ENCODE measurements at places on chromosomes 13 and 19. TPM values are rescaled to one million over a fixed set of nuclear protein-coding genes. Genes with fewer than 3 reads are reported as not detected.

DNA sequence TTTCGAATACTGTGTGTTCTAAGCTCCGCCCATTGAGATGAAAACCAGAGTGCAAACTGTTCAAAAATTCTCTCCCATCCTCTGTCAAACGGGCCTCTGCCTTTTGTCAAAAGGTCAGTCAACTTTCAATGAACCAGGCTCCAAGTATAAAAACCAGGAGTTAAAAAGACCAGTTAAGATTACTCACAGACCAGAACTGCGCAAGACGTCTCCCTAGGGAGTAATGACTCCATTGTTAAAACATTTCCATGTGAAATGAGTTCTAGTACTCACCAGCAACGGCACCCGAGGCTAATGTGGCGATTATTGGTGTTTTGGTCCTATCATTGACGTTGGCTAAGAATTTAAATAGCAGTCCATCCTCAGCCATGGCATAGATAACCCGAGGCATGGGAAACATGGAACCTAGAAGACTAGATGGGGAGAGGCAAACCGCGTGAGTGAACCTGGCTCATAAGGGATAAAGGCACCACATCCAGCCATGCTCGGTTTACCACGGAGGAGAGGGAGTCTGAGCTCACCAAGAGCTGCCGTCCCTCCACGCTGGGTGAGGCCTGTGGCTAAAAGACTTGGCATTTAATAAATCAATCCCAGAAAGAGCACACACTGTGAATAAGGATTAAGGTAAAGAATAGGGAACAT, 73.3 kb downstream of the SLC7A1 start:
- no peak overlapping the region for H3K4me3 ChIP-seq
- no peaks in the 10 kb centered on the region for H3K4me1 ChIP-seq
- no peak overlapping the region for H3K27ac ChIP-seq
- H3K36me3 ChIP-seq = peaks cover 25% of the 10 kb centered on the region
- DNase-seq = no peak

Gene ZNF471
- total RNA-seq = 5.9 TPM

DNA sequence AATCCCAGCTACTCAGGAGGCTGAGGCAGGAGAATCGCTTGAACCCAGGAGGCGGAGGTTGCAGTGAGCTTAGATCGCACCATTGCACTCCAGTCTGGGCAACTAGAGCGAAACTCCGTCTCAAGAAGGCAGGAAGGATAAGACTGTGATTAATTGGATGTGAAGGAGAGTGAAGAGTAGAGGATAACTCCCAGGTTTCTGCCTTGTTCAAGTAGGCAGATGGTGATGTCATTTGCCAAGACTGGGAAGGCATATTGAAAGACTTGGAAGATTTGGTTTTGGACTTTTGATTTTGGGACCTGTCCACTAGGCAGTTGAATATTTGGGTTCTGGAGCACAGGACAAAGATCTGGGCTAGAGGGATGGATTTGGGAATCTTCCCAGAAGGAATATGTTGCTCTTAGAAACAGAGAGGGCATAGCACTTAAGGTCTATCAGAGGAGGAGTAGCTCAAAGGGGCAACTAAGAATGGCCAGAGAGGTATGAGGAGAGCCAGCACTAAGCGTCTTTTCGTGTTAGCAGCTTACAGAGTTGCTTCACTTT, 20.0 kb downstream of the GARRE1 start:
- peaks cover 7% of the 10 kb centered on the region for H3K36me3 ChIP-seq
- no peak for DNase-seq
- peaks cover 43% of the 10 kb centered on the region for H3K4me1 ChIP-seq
- no peaks in the 10 kb centered on the region for H3K27me3 ChIP-seq
- H3K27ac ChIP-seq = no peak overlapping the region

DNA sequence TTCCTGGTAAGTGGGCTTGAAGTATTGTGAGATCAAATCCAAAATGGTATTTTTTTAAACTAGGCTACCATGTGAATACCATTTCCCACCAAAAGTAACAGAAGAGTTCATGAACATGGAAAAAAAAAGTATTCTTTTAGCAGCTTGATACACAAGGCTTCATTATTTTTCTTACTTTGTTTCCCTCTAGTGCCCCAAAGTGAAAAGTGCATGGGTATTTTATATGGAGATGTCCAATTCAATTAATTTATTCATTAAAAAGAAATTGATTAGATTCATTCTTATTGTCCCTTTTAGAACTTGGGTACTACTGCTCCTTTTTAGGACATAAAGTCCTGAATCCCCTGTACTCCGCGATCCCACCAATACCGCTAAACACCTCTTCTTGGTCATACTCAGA, 28.6 kb upstream of the SCEL start:
- H3K27me3 ChIP-seq = no peaks in the 10 kb centered on the region
- no peaks in the 10 kb centered on the region for H3K36me3 ChIP-seq
- peaks cover 10% of the 10 kb centered on the region for H3K4me1 ChIP-seq
- no peak overlapping the region for H3K4me3 ChIP-seq
- no peak overlapping the region for H3K27ac ChIP-seq

DNA sequence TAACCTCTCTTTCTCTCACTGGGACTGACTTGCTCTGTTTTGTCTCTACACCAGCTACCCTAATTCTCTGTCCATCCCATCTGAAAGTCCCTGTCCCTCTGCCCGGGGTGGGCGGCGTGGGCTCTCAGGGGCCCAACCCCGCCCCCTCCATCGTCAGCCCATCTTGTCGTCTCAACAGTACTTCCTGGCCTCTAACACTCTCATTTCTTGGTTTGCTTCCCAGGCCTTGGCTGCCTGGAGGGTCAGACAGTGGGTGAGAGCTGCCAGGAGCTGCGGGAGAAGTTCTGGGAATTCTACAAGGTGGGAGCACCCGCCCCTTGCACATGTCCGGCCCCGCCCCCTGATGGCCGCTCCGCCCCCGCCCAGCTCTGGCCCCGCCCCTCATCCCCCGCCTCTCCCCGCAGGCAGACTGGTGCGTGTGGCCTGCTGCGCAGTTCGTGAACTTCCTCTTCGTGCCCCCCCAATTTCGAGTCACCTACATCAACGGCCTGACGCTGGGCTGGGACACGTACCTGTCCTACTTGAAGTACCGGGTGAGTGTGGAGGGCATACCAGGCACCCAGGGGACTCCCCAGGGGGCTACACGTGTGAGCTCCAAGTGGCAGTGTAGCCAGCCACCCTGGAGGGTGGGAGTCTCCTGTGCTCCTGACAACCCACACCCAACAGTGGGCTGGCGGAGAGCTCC, 1.7 kb downstream of the MPV17L2 start:
- H3K36me3 ChIP-seq = peaks cover 17% of the 10 kb centered on the region
- peaks cover 18% of the 10 kb centered on the region for H3K4me1 ChIP-seq

Gene PRX
- 36.2 TPM for total RNA-seq

DNA sequence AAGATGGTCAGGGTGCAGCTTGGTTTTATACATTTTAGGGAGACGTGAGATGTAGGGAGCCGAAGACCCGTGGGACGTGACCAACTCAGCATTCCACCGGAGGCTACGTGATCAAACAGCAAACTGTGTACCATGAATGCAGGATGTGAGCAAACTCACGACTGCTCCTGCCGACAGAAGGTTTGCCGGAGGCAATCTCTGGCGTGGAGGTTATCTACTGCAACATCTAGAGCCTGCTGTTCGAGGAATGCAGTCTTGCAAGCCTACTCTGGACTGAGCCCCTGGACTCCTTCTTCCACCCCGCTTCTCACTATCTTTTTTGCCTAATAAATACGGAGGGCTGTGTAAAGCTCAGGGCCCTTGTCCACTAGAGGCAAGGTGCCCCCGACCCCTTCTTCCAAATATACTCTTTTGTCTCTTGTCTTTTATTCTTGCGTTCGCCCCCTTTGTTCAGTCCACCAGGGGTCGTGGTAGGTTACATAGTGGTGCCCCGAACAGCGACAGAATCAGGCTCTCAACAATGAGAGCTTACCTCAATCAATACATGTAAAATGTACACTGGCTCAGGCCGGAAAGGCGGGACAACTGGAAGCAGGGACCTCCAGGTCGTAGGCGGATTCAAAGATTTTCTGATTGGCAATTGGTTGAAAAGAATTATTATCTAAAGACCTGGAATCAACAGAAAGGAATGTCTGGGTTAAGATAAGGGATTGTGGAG, 8.9 kb upstream of the OR1I1 start:
- H3K27me3 ChIP-seq = peaks cover 3% of the 10 kb centered on the region
- H3K27ac ChIP-seq = no peak overlapping the region
- no peaks in the 10 kb centered on the region for H3K4me1 ChIP-seq
- H3K36me3 ChIP-seq = no peaks in the 10 kb centered on the region
- H3K4me3 ChIP-seq = no peak overlapping the region

DNA sequence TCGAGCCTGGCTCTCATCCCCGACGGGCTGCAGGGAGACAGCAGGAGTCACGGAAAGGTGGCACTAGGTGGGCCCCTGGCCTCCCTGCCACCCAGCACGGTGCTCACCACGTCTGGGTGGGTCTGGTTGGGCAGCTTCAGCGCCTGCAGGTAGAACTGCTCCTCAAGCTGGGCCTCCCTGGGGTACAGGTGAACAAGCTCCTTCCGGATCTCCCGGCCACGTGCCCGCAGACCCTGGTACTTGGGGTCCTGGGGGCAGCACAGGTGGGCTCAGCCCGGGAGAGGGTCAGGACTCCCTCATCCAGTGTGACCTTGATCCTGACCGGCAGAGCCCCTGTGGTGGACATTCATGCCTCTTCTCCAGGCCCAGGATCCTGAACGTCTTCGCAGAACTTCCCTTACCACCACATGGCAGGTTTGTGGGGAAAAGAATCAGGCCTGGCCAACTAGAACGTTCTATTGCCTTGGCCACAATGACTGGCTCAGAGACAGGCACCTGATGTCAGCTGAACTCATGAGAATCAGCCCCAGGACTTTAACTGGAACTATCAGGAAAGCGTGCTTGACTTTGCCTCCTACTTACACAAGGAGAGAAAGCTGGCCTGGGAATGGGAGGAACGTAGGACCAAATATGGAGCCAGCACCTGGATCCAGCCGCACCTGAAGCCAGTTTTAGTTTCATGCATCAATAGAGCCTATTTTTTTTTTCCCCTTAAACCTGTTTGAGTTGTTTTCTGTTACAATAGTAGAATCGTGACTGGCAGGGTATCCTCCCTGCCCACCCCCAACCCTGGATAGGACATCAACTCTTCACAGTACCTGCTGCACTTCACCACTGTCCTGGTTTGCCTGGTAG, 8.9 kb downstream of the SARS2 start:
- H3K4me1 ChIP-seq = no peaks in the 10 kb centered on the region
- no peak overlapping the region for H3K27ac ChIP-seq
- H3K4me3 ChIP-seq = no peak overlapping the region

Gene CRB3
- 48.4 TPM for total RNA-seq

Gene ARHGAP45
- total RNA-seq = 98.2 TPM

Gene PTPRS
- total RNA-seq = 131 TPM

DNA sequence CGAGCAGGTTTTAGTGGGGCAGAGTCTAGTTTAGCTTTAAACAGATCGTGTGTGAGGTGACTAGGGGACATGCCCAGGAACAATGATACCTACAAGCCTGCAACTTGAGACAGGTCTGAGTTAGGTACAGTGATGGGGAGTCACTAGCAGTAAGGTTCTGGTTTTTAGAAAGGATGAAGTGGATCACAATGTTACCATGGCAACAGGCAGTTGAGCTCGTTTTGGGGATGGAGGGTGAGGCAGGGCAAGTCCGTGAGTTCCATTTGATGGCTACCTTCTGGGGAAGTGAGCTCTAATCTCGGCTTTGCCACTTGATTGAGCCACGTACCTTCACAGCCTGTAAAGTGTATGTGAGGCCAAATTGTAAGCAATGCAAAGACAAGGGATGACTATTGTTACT, 76.0 kb upstream of the GTF3A start:
- H3K27me3 ChIP-seq = peaks cover 4% of the 10 kb centered on the region
- DNase-seq = no peak
- H3K27ac ChIP-seq = no peak overlapping the region
- H3K4me3 ChIP-seq = no peak overlapping the region
- H3K4me1 ChIP-seq = no peaks in the 10 kb centered on the region
- no peaks in the 10 kb centered on the region for H3K36me3 ChIP-seq

Gene ZNF709
- total RNA-seq = 2.6 TPM

Gene ZNF302
- total RNA-seq = 28.2 TPM

DNA sequence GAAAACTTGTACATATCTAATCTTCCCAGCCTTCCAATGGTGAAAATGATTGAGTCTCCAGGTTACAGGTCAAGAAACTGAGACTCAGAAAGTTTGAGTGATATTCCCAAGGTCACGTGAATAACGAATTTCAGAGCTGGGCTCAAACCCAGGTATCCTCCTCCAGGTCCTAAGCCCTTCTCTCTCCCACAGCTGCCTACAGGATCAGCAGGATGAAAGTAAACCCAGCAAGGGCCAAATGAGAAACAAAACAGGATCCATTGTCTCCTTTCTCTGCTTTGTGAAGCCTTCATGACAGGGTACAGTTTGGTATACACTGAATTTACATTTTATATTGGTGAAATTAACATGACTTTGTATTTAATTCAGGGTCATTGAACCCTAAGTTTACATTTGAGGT, 208.1 kb downstream of the RBM26 start:
- H3K27ac ChIP-seq = no peak overlapping the region
- H3K4me1 ChIP-seq = no peaks in the 10 kb centered on the region
- no peak for DNase-seq
- H3K36me3 ChIP-seq = no peaks in the 10 kb centered on the region

- no peaks in the 10 kb centered on the region for H3K36me3 ChIP-seq
- H3K27ac ChIP-seq = no peak overlapping the region
- H3K27me3 ChIP-seq = no peaks in the 10 kb centered on the region
- no peak overlapping the region for H3K4me3 ChIP-seq
- DNase-seq = no peak
Observed at GRCh38 chr13:106527445-106527801, 8.0 kb downstream of the EFNB2 start.

- peaks cover 6% of the 10 kb centered on the region for H3K4me1 ChIP-seq
- H3K27me3 ChIP-seq = no peaks in the 10 kb centered on the region
- no peak for DNase-seq
Observed at GRCh38 chr19:4362831-4363545, 19.6 kb downstream of the MPND start.

GRCh38 chr19:3440082-3440481, 40.2 kb downstream of the SMIM24 start:
- no peak overlapping the region for H3K27ac ChIP-seq
- H3K36me3 ChIP-seq = peaks cover 61% of the 10 kb centered on the region
- H3K27me3 ChIP-seq = no peaks in the 10 kb centered on the region
- H3K4me3 ChIP-seq = no peak overlapping the region

DNA sequence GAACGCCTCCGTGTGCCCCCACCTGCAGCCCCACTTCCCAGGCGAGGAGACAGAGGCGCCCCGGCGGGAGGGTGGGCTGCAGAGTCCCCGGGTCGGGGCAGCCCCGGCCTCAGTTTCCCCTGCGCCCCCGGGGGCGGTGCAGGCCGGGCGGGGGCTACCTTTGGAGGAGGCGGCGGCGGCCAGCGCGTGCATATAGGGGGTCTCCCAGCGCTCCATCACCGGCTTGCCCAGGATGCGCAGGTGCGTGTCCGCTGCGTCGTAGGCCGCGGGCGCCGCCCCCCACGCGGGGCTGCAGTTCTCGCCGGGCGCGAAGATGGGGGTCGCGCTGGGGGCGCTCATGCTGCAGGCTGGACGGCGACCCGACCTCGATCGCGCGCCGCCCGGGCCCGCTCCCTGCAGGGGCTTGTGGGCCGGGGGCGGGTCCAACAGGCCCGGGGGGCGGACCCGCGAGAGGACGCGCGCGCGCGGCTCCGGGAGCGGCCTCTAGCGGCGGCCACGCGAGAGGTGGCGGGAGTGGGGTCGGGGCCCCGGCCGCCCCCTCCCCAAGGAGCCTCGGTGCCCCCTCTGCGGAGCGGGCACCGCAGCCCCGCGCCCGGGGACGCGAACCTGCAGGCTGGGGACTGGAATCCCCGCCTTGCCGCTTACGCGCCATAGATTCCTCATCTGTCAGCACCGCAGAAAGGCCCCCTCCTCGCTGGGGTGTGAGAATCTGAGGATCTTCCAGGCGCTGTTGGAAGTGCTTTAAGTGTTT, at the start of gene GAMT:
Gene GAMT (minus strand): TSS at position 405 of the 751 bp plus-strand sequence. CDS start 66 bp downstream, at position 339.
- DNase-seq = no peak
- H3K4me1 ChIP-seq = peaks cover 18% of the 10 kb centered on the region
- peaks cover 5% of the 10 kb centered on the region for H3K27me3 ChIP-seq
- H3K36me3 ChIP-seq = no peaks in the 10 kb centered on the region
- no peak within 1 kb of the TSS for H3K27ac ChIP-seq
